G401 (cell line): ENCODE measurements at places on chromosomes 12 and 14. TPM values are rescaled to one million over a fixed set of nuclear protein-coding genes. Genes with fewer than 3 reads are reported as not detected.
A peak's percentile ranks its signal among the peaks of the same experiment; 100 is the strongest.

Gene HSPB8
- total RNA-seq, result 0.80 TPM in 1 of 2 replicates, not detected in the other

Gene CD4
- 0.34 and 1.3 TPM in 2 replicates for total RNA-seq

GRCh38 chr14:93962701-93963601 is 13.4 kb downstream of the ASB2 start:
- no peak for DNase-seq

DNA sequence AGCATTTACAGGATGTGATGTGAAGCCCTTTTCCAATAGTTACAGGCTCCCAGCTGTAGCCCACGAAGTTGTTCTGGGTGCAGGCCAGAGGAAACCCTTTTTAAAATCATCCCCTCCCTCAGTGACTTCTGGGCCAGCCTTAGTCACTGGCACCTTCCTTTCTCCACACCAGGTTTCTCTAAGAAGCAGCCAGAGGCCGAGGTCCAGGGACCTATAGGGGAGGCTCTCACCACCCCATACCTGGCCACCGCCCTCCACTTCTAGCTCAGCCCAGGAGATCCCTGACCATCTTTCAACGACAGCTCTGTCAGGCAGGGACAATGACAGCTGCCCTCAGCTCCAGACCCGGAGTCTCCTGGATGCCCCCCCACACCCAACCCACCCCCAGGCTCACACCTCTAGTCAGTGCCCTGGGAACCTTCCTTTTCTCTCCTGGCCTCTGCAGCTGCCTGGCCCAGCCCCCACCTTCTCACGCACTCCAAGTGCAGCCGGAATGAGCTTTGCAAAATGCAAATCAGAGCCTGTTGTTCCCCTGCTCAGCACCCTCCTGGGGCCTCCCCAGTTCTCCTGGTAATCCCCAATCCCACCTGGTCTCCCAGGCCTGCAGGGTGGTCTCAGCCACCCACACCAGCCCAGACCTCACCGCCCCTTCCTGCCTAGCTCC is 46.7 kb downstream of the TESC start:
- no peak for DNase-seq

DNA sequence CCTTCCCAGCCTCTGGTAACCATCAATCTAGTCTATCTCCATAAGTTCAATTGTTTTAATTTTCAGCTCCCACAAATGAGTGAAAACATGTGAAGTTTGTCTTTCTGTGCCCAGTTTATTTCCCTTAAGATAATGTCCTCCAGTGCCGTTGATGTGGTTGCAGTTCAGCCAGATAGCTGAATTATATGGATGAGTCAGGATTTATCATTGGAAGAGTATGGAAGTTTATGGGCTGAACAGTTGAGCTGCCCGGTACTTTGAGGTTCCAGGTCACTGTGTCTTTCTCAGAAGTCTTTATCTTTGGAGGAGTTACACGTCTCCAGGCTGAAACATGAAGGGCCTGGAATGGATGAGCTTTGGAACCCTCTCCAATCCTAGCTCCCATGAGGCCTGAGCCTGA is 120.1 kb downstream of the ASCL4 start:
- DNase-seq, result no peak

DNA sequence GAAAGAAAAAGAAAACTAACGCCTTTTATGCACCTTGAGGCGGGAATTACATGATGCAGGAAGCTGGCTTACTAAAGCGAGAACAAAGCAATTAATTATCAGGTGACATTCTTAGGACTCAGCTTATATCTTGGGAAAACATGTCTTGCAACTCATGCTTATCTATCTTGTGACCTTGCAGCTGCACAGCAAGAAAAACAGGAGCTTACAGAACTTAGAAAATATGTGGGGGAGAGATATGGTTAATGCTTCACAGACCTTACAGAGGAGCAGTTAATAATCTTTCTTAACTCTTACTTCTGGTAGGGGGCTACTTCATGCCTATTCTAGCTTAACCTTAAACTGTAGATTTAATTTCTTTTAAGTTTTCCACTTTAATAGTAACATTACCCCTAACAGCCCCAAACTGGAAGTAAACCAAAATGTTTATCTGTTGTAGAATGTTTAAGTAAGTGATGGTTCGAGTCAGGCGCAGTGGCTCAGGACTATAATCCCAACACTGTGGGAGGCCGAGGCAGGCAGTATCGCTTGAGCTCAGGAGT is 13.2 kb upstream of the OR11G2 start:
- DNase-seq, result no peak

DNA sequence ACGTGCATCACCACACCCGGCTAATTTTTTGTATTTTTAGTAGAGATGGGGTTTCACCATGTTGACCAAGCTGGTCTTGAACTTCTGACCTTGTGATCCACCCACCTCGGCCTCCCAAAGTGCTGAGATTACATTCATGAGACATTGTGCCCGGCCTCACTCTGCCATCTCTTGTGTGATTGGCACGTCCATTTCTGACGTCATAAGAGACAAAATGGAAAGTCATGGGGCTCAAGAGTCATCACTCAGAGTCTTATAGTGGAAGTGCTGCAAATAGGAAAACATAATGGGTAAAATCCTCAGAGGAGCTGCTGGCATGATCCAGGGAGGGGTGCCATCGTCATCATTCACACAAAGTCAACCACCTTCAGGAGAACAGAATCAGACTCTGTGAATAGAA is 54.2 kb upstream of the GPATCH2L start:
- no peak for DNase-seq

- peak; percentile 4 for DNase-seq
Observed at GRCh38 chr12:9118158-9118557, 2.4 kb upstream of the A2M start.

Gene AQP6
- 0.37 and 1.6 TPM in 2 replicates for total RNA-seq

Gene CEP128
- total RNA-seq, result 3.3 and 10.2 TPM in 2 replicates

- DNase-seq, result peak; percentile 88
Observed at GRCh38 chr12:49868952-49869815, 26.3 kb upstream of the BCDIN3D start.

DNA sequence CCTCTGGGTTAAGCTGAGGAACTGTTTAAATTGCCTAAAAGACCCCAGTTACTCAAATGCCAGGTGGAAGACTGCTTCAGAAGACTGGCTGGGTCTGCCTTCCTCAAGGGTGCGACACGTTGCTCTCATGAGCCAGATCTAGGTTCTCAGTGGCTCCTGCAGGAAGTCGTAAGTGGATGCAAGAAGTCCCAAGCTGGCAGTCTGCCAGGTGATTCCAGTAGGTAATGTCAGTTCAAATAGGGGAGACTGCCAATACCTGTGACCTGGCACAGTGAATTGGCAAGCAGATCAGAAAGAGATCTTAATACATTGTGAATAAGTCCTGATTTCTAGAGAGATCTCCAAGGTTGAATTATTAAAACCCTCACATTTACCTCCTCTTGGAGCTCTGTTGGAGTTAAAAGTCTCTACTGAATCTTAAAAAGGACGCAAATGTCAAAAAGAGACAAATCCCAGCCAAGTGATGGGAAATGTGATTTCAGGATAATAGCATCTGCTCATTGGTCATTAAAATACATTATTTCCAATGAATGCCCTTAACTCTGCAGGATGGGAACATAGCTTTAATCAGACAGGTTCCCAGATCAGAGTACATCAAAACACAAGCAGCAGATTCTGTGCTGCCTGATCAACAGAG is 98.8 kb upstream of the FRMD6 start:
- DNase-seq, result peak; percentile 34

Gene CLEC6A
- total RNA-seq, result not detected in 2 replicates

DNA sequence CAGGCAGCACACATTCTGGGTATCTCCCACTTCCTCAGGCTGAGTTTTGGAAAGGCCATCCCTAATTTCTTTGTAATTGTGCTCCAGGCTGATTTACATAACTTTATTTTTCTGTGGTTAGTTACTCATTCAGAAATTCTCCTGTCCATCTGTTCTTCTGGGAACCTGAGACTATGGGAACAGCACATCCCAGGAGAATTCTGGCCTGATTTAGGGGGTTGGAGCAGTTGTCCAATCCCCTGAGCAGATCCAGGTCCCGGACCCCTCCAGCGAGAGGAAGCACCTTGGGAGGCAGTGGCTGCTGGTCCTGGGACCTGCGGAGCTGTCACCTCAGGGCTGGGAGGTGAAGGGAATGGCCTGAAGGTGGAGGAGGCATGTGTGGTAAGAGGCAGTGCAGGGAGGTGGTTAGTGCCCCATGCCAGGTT is 40.4 kb downstream of the TSPAN9 start:
- peak; percentile 56 for DNase-seq

Gene FZD10
- total RNA-seq, result not detected in 2 replicates

DNA sequence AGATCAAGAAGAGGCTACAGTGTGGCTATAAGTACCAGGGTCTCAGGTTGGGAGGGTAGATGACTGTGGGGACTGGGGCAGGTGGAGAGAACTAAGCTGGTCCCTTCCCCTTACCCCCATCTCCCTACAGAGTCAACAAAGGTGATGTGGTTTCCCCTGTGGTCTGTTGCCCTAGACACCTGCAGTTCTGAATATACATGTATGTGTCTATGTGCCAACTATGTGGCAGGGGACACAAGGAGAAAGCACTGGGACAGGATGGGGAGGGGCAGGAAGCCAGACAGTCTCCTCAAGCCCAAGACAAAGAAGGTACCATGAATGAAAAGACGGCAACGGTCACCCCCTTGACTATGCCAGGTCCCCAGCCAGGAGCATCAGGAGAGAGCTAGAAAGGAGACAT is 4.5 kb upstream of the HDAC7 start:
- no peak for DNase-seq

GRCh38 chr12:90978117-90978770 is 23.3 kb upstream of the CCER1 start:
- peak; percentile 67 for DNase-seq

- no peak for DNase-seq
Observed at GRCh38 chr12:6887460-6887859, 14.4 kb upstream of the SPSB2 start.

GRCh38 chr14:72892879-72893635 is 844 bp downstream of the DPF3 start:
- peak; percentile 62 for DNase-seq

Gene STXBP6
- total RNA-seq, result 2.1 TPM in 1 of 2 replicates, not detected in the other

GRCh38 chr14:68230202-68230949 is 410.8 kb downstream of the RAD51B start:
- no peak for DNase-seq

- no peak for DNase-seq
Observed at GRCh38 chr12:85225501-85225900, 54.5 kb upstream of the ALX1 start.

DNA sequence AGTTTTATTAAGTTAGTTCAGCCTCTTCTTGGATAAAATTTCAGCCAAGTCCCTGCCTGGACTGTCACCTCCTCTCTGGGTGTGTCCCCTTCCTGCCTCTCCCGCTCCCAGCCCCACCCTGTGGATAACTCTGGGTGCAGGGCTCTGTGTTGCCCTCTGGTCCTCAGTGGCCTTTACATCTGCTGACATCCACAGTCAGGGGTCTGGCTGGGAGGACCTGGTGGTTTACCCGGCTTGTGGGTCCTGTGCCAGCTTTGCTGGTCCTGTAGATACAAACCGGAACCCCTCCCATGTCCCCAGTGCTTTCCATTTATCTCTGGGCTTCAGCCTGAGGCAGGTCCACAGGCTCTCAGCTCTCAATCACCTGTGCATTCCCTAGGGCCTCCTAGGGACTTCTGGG is 28.9 kb upstream of the PLEKHG3 start:
- no peak for DNase-seq

Gene HOXC5
- not detected in 2 replicates for total RNA-seq

Gene KLRK1
- total RNA-seq, result not detected in 2 replicates

Gene LALBA
- total RNA-seq, result not detected in 2 replicates

GRCh38 chr12:120855823-120856588 is 48.2 kb downstream of the SPPL3 start:
- DNase-seq, result no peak

- no peak for DNase-seq
Observed at GRCh38 chr12:47967461-47968321, 4.3 kb downstream of the TMEM106C start.

DNA sequence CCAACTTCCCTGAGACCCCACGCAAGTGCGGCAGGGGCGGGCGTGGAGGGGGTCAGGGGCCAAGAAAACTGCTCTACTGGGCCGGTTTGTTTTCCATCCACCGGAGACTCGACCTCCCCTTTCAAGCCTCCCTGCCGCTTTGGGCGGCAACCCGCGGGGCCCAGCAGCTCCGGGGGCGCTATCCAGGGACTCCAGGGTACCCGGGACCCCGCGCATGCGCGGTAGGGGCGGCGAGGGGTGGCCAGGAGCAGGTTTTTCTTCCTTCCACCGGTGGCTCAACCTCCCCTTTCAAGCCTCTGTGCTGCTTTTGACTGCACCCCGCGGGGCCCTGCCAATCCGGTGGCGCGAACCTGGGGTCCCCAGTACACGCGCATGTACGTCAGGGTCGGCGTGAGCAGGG is 323.5 kb downstream of the ALG10 start:
- no peak for DNase-seq

DNA sequence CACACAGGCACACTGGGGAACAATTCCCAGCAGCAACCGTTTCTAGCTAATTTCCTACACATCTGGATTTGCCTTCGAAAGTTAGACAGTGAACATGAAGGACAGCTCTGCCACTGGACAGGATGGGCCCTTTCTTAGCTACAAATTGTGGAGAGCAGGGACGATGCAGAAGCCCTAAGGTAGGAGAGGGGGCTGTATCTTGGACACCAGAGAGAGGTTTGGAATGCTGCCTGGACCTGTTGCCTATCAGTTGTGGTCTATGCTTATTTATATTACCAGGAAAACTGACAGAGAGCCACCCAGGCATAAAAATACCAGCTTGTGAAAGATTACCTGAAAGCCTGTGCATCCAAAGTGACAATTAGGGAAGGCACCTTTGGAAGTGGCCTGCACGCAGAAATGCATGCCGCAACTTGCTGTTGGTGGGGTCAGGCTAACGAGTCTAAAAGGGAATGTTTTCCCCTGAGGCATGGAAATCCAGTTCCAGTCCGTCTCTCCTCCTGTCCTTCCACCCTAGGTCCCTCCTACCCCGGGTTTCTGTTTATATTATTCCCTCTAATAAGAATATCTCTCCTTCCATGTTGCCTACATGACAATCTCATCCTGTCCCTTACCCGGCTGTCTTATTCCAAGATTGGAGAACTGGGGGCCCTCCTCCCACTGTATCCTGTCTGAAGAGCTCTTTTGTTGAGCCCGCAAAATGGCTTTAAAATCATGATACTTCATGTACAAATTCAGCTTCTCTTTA is 60.2 kb downstream of the MDM2 start:
- DNase-seq, result no peak

Gene TSPAN8
- total RNA-seq, result not detected in 2 replicates
